ENCODE measurements at places on chromosomes 4 and X. TPM values are rescaled to one million over a fixed set of nuclear protein-coding genes. Genes with fewer than 3 reads are reported as not detected.

- no peak for DNase-seq
These were observed 86.8 kb upstream of the NPFFR2 start for GRCh38 chr4:71944956-71945355.

GRCh38 chr4:86595426-86595805, 1.3 kb downstream of the PTPN13 start:
- DNase-seq = no peak

- DNase-seq = peak; percentile 31
These were observed 292.5 kb downstream of the CHIC1 start for GRCh38 chrX:73855546-73855945.

RHOXF1 gene
- total RNA-seq = not detected

ING2 gene
- total RNA-seq = 7.2 TPM

GRCh38 chr4:7704091-7704490, 235.6 kb downstream of the AFAP1 start:
- no peak for DNase-seq

MOB1B gene
- total RNA-seq = 11.4 TPM

- no peak for DNase-seq
These were observed 64.3 kb downstream of the TASL start for GRCh38 chrX:30513284-30513683.

DNA sequence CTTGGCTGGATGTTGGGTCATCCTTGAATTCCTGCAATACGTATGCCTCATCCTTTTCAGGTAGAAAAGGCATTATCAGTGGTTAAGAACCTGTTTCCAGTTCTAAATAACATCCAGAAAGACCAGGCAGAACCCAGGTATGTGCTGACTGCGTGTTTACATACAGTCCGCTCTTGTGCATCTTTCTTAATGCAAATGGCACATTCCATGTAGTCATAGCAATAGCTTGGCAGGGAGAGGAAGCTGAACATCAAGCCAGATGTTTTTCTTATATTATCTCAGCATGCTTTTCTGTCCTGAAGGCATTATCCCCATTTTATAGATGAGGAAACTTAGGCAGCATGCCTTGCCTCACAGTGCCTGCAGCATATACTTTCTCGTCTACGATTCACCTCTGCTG, 2.1 kb downstream of the DCLK2 start:
- no peak for DNase-seq

GRCh38 chr4:7694324-7694723, 245.3 kb downstream of the AFAP1 start:
- DNase-seq = no peak

CTAG1A gene
- total RNA-seq = not detected

DNA sequence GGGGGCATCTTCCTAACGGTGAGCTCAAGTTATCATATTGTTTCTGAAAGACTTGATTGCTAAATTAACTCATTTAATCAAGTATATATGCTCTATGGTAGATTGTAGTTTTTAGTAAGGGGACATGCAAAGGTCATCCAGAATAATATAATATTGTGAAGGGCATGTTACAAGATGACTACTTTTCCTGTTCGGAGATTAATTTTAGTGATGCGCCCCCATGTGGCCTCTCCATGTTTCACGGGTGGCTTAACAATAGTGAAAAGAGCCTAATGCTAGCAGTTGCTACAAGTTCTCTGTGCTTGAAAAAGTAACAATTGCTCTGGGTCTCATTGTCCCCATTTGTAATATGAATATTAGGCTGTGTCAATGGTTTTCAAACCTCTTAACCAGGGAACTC, 12.2 kb downstream of the SMPX start:
- DNase-seq = no peak

GRCh38 chrX:74242050-74242449, 61.9 kb upstream of the ZCCHC13 start:
- no peak for DNase-seq

- DNase-seq = no peak
These were observed 107.5 kb downstream of the CLNK start for GRCh38 chr4:10577018-10577417.

DNA sequence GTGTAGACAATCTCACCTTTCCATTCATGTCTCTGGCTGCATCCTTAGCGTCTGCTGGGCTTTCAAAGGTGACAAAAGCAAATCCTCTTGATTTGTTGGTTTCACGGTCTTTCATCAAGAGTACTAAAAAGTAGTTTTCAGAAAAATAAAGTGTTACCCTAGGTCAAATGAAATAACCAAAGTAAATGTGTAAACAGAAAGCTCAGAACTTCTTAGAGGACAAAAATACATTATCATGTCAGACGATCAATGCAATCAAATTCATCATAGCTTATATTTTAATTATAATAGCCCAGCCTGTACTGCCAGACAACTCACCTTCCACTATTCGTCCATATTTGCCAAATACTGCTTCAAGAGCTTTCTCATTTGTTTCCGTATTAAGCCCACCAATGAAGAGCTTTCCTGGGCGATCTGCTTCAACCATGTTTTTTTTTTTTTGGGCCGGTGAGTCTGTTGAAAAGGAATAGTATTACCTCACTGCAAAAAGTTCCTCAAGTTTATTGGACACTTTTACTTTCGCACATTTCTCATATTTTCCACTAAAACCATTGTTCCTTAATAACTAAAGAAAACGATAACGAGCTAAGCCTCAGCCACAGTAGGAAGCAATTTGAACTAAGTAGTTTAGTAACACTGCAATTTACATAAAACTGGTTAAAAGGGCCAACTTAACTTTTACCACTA, 1.4 kb downstream of the RBMX start:
- no peak for DNase-seq

SGMS2 gene
- 0.19 TPM for total RNA-seq

PPEF1 gene
- total RNA-seq = 0.31 TPM

DNA sequence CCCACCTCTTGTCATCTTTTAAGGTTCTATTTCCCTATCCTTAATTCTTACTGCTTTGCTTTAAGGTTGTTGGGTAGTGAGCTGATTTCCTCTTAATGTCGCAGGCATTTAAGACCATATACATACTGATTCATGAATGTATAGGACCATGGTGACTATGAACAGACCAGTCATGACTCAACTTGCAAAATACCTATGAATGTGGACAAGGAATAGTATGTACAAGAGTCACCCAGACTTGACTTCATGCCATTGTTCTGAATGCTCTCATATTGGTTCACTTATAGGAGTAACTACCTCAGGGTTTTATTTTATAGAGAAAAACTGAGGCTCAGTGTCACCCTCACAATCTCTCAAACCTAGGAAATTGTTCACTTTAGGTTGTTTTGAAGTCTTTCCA, 44.3 kb downstream of the CCNG2 start:
- no peak for DNase-seq

- no peak for DNase-seq
These were observed 23.0 kb upstream of the CCDC149 start for GRCh38 chr4:24935856-24936255.

NAA11 gene
- total RNA-seq = not detected

DNA sequence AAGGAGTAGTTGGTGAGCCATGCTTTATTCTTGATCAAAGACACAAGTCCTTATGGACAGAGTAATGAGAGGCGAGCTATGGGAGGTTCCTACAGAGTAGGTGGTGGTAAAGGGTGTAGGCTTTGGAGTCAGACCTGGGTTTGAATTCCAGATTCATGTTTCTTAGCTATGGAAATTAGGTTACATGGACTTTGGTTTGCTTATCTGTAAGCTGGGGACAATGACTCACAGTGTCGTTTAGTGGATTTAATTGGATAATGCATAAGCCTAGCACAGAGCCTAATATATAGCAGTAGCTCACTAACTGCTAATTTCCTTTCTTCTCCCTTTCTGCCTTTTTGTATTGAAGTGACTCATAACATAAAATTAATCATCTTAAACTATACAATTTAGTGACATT, 5.0 kb upstream of the TRPC5 start:
- DNase-seq = no peak

DNA sequence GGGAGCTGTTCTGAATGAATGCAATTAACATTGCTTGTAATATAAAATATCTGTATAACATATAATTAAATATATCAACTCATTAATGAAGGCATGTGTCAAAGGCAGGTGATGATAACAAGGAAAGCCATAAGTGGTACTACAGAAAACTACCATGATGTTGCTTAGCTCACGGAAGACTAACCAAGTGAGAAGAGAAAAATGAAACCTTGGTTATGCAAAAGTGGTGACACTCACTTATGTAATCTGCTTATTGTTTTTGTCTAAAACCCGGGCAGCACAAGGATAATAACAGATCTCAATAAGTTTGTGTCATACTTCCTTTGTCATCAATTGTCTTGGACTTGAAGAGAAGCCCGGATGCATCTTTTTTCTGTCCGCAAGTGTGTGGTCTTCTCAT, 156.4 kb downstream of the HS6ST2 start:
- DNase-seq = no peak

AWAT2 gene
- not detected for total RNA-seq

DNA sequence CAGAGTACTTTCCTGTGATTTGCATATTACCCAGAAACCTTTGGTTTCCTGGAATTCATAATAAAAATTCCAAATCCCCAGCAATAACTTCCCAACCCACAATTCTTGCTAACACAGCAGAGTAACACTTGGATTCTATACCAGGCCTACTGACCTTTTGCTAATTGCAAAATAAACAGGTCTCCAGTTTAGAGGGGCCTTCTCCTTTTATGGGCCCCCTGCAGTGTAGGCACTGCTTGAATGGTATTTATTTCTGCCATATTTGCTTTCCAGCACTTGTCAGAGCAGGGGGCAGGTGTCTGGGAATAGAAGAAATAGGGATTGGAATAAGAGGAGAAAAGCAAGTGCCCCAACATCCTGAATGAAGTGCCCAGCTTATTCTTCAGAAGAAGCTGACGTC, 25.3 kb upstream of the GPC3 start:
- no peak for DNase-seq
